Activated CD4-positive, alpha-beta memory T cell treated with anti-CD3 and anti-CD28 coated beads, Interleukin-2, amount 10 ng/mL, durations not matched to agents 7 days and 5 days (primary cell): ENCODE measurements at places on chromosomes 1 and 21. TPM values are rescaled to one million over a fixed set of nuclear protein-coding genes. Genes with fewer than 3 reads are reported as not detected.

- DNase-seq = peak; percentile 72
Observed at GRCh38 chr1:221439008-221439746, 302.7 kb downstream of the DUSP10 start.

DNA sequence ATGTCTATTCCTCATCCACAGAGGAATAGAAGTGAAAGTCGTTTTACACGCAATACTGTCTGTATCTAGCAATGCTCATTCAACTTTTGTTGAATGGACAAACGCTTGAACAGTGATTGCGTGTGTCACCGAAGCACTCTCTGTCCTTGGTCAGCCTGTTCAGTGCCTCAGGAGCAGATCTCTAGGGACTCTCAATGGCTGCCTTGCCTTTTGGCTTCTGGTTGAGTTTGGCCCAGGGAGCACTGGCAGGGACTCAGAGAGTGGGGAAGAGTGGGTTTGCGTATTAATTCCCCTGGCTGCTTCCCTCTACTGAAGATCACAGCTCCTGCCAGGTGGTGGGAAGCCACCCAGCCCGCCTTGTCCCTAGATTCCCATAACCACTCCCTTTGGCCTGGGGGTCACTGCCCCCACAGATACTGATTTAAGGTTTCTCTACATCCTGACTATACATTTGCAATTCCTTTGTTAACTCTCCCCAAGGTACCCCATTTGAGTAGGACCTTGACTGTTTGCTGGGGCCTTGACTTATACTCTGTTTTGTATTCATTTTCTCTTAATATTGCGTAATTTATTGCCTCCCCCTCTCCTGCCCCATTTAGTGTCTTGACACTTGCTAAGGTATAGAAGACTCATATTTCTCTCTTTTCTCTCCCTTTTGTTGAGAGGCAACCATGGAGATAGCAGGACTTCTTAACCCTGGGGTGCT lies 61.7 kb upstream of the USP24 start:
- no peak for DNase-seq

DNA sequence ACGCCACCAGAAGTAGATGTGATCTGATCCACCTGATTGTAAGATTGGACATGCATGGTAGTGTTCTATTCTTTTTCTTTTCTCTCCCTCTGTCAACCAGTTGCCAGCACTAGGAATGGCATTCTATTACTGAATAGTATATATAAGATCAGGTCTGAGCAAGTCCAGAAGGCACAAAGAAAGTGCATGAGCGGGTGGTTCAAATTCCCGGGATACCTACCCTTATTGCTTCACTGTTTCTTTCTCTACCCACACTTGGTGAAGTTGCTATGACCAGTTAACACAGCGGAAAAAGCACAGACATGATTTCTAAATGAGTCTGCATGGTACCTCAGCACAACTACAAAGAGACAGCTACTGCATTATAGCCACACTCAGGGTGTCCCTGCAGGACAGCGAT lies 64.0 kb downstream of the SLC9A1 start:
- DNase-seq = no peak

- DNase-seq = no peak
Observed at GRCh38 chr1:19758227-19758830, 41.4 kb downstream of the TMCO4 start.

GRCh38 chr1:168806952-168807351 lies 77.9 kb upstream of the DPT start:
- DNase-seq = no peak

- DNase-seq = no peak
Observed at GRCh38 chr1:74502432-74502831, 10.0 kb downstream of the LRRC53 start.

GRCh38 chr1:81681601-81682266 lies 119.0 kb upstream of the ADGRL2 start:
- no peak for DNase-seq

DNA sequence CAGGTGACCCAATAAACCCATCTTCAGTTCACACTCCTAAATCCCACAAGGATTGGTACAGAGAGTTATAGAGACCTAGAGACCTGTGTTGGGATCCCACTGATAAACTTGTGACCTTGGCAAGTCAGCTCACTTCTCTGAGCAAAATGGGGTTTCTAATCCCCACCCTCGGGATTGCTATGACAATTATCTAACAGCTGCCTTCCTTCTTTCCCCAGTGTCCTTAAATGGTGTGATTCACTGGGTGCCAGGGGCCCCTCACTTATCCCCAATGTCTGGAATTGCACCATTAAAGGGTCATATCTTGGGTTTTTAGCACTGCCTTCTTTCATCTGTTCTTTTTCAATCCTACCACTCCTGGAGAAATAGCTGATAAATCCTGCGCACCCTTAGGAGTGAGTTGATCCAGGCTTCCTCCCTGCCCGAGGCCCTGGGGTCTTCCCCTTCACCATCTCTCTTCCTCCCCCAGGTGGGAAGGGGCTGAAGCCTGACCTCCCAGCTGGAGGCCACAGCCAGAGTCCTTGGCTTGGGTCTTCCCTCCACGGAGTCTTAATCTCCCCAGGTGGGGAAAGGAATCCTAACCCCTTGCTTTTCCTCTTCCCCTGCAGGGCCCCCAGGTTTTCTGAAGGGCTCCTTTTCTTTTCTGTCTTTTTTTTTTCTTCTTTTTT lies 39.7 kb downstream of the LACTBL1 start:
- no peak for DNase-seq

- peak; percentile 78 for DNase-seq
Observed at GRCh38 chr1:53413175-53414001, 45.8 kb upstream of the DMRTB1 start.

GRCh38 chr1:65791396-65791795 lies 1.3 kb upstream of the PDE4B start:
- no peak for DNase-seq

DNA sequence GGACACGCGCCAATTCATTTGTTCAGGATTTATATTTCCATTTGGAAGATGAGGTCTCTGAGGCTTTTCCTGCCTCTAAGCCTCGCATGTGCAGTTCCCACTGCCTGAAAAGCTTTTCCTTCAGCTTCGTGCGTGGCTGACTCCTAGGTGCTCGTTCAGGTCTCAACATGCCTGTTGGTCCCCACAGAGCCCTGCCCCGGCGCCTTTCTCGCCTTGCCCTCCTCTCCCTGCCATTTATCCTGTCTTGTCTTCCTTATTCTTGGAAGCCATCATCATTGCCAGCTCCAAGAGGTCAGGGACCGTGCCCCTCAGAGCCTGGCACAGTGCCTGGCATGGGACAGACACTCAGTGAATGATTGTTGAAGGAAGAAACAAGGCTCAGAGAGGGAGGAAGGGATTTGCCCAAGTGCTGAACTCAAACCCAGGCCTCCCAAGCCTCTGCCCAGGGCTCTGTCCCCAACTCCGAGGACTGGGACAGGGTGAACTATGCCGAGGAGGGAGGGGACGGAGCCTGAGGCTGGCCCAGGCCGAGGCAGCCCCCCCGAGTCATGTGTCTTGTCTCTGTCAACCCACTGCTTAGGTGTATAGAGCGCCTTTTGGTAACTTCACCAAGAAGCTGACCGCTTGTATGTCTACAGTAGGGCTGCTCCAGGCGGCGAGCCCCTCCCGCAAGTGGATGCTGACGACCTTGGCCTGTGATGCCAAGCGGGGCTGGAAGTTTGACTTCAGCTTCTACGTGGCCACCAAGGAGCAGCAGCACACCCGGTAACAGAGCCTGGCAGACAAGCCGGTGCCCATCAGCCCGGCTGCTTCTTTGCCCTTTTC lies 47.3 kb downstream of the DISP3 start:
- DNase-seq = no peak

GRCh38 chr1:55051621-55052020 lies 12.3 kb downstream of the PCSK9 start:
- no peak for DNase-seq

- no peak for DNase-seq
Observed at GRCh38 chr21:15275615-15276235, 210.9 kb upstream of the NRIP1 start.

DNA sequence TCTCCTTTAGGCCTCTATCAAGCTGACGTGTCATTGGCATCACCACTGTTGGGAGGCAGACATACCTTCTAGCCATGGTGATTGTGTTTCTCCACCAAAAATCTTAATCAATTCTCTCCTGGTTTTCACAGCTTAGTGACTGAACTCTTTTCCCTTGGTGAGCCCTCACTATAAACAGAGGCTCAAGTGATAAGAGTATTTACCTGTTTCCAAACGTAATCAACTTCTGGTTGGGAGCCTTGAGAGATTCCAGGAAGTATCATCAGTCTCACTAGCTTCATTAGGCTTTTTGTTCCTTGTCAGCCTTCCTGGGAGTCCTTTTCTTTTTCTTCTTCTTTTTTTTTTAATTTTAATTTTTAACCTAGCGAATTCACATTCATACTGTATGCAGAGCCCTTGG lies 33.8 kb upstream of the KCNQ4 start:
- DNase-seq = no peak

GRCh38 chr1:154190550-154190949 lies 1.4 kb downstream of the TPM3 start:
- DNase-seq = no peak

- DNase-seq = no peak
Observed at GRCh38 chr1:8185400-8185799, 132.5 kb upstream of the SLC45A1 start.

DNA sequence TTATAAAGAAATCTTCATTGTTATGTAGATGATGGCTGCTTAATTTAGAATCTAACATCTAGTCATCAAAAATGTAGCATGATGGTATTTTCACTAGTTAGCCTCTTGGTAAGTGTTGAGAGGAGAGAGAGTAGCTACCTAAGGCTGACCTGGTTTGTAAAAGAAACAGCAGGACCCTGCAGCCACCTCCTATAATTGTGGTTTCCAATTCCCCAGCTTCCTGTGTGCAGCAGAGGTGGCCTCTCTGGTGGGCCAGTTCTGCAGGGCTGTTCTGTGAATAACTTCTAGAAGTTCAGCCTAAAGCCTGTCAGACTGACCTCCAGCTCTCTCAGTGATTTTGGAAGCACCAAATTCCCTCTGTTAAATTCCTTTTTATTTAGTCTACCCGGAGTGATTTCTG lies 246.4 kb upstream of the LRRC7 start:
- DNase-seq = no peak

DNA sequence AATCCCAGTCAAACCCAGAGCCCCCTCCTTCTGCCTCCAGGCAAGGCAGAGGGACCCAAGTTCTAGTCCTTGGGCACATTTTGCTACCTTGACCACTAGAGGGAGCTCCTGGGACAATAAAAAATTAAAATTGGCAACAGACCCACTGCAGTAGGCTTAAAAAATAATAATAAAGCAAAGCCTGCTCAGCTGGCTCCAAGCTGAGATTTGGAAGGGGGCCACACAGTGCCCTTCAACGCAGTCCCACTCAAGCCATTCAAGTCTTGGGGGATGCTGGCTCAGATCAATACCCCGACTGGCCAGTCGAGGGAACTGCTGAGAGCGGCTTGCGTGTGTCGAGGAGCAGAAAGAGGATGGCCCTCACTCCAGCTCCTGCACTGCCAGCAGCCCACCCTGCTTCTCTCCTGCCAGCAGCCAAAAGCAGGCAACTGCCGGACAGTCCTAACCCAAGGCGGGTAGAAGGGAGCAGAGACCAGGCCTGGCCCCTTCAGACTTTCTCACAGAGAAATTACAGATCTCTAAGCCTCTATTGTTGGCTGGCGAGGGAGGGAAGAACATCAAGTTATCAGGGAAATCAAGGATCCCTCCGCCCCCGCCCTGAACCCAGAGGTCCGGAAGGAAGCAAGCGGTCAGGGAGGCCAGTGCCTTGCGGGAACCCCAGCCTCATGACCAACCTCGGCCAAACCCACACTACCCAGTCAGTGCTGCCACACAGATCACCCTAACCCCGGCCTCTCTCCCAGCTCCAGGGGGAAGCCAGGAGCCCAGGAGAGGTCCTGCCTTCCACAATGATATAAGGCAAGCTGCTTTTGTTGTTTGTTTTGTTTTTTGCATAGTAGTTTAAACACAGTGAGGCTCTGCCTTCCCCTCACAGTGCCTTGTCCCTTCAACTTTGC lies 4.9 kb upstream of the ALDH4A1 start:
- peak; percentile 61 for DNase-seq

DNA sequence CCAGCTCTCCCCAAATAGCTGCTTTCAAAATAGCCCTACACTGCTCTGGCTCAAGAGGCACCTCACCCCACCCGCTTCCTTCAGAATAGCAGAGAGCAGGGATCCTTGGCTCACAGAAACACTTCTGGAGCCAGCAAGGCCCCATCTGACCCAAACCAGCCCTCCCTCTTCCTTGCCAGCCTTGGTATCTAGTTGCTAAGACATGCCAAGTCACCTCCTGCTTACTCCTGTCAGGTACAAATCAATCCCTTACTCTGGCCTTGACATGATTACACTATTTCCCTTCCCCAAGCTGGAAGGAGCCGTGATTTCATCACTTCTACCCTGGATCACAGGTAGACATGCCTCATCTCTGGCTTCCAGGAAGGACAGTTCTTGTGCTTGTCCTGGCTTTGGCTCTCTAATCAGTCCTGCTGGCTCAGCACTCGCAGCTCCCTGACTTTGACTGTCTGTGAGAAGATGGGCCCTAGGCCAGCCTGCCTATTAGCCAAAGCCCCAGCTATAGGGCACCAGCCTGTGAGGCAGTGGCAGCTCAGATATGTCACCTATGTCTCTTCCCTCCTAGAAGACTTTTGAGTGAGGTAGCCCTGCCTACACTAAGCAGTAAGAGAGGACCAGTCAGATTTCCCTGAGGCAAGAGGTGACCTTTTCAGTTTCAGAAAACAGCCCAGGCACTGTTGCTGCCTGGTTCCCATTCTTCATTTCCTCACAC lies 8.9 kb upstream of the MUTYH start:
- DNase-seq = no peak

- no peak for DNase-seq
Observed at GRCh38 chr1:53172426-53173128, 24.0 kb upstream of the CPT2 start.

DNA sequence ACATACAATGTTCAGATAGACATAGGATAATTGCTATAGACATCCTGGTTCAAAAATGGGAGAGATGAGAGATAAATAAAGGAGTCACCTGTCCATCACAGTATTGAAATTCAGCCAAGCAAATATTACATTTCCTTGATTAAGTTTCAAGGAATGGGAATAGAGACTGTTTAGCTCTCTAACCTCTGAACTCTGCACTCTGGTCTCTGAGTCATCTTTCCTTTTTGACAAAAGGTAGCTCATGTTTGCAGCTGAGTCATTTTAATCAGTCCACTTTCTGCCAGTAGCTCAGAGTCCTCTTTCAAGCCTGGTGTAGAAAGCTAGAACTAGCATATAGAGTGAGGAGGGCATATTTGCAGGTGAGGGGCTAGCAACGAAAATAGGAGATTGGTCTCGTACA lies 51.4 kb upstream of the GJA8 start:
- no peak for DNase-seq

The FMO5 gene
- total RNA-seq = 0.53 TPM

The BGLAP gene
- 2.7 TPM for total RNA-seq

The LRRC38 gene
- total RNA-seq = not detected

The LYPD8 gene
- not detected for total RNA-seq

The C1QA gene
- total RNA-seq = not detected

The CD164L2 gene
- total RNA-seq = not detected

The IL20 gene
- not detected for total RNA-seq

The SYNC gene
- total RNA-seq = not detected

The NFASC gene
- 0.40 TPM for total RNA-seq

The PTPN22 gene
- 79.4 TPM for total RNA-seq

The TDRKH gene
- 27.1 TPM for total RNA-seq

The HLX gene
- 0.33 TPM for total RNA-seq

The C1orf116 gene
- total RNA-seq = not detected

The C8B gene
- not detected for total RNA-seq

The TRPM2 gene
- total RNA-seq = 13.7 TPM

The FAM163A gene
- total RNA-seq = not detected

The ATP1A4 gene
- total RNA-seq = 0.33 TPM
